NCI-H1436 (cell line): ENCODE measurements at places on chromosomes 3 and 15.

- no peak for DNase-seq
Measured at GRCh38 chr3:38608086-38608775, 41.3 kb downstream of the SCN5A start.

DNA sequence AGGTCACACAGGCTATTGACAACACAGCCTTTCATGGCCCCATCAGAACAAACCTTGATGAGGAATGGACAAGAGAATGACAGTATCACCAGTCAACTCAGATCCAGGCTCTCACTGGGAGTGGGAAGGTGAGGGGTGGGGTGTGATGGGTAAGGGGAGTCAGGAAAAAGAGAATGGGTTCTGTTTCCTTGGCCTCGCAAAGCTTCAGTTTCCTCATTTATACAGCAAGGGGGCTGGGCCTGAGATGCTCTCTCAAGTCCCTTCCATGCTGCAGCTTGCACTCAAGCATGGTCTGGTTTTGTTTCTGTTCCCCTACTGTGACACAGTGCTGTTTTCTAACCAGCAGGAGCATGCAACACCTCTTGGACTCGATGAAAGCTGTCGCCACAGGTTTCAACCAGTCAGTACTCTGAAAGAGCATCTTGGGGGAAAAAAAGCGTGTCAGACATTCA lies 65.7 kb upstream of the IL12A start:
- DNase-seq, result no peak

DNA sequence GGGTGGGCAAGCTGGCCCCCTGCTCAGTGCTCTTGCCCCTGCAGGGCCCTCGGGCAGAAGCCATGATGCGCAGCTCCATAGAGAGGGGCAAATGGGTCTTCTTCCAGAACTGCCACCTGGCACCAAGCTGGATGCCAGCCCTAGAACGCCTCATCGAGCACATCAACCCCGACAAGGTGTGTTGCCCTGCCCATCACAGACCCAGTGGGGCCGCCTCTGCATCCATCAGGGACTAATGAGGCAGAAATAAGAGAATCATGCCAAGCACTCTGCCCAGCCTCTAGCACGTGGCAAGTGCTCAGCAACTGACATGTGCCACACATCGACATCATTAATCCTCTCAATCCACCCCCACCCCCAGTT lies 49.4 kb downstream of the SEMA3G start:
- DNase-seq, result no peak

GRCh38 chr15:89179966-89180875 lies 41.2 kb downstream of the RLBP1 start:
- no peak for DNase-seq

GRCh38 chr15:31869686-31870307 lies 160.5 kb upstream of the CHRNA7 start:
- DNase-seq, result no peak

DNA sequence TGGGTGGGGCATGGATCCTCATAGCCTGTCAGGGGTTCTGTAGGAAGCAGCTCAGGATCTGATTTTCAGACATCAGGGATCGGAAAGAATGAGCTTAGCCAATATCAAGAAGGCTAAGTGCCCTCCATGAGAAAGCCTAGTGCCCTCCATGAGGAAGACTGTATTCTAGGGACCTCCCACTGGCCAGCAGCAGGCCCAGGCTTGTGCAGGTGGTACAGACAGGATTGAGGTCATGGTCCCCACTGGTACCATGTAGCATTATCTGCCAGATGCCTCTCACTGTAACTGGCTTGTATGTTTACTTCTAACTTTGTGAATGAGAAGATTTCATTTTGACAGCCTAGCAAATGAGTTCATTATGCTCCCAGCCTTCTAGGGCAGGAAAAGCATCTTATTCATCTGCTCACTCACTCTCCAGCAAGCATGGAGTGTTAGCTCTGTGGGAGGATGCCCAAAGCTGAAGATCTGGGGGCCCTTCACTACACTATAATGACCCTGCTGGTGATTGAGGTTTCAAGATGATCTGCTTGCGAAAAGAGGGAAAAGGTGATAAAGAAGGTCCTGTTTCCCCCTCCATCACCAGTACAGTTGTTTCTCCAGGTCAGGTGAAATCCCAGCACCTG lies 7.5 kb downstream of the EPHB1 start:
- no peak for DNase-seq

DNA sequence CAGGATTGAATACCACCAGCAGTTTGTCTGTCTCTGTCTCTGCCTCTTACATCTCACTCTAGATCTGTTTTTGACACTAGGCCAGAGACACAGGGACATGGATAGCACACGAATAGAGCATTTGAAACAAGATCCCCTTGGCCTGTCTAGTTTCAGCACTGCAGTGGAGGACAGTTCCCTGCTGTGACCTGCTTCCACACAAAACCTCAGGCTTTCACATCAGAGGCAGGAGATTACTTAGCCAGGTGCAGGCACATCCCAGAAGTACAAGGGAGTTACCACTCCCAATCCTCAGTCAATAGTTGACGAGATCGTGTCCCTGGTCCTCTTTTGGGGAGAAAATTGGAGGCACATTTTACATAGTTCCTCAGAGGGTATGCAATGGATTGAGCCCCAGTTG lies 34.0 kb upstream of the CCK start:
- no peak for DNase-seq

- no peak for DNase-seq
Measured at GRCh38 chr15:63605816-63606215, 8.6 kb downstream of the FBXL22 start.

DNA sequence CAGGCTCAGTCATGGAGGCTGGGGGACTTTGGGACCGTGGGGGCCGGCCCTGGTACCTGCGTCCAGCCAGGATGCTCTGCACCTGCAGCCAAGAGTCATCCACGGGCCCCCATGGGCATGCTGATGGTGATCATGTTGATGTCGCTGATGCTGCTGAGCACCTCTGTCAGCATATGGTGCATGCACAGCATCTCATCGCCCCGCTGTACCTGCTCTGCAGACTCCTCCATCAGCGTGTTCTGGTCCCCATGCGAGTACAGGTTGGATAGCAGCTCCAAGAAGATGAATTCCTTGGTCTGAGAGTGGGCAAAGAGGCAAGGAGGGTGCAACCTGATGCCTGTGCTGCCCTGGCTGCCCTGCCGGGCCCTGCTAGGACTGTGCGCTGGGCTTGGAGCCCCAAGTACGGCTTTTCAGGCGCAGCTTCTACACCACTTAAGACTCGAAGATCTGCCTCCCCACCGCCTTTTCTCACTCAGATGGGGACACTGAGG lies 7.2 kb downstream of the RPS17 start:
- no peak for DNase-seq

GRCh38 chr15:71294251-71294910 lies 179.1 kb downstream of the THSD4 start:
- DNase-seq, result no peak
